ENCODE measurements at places on chromosomes 12 and 14. TPM values are rescaled to one million over a fixed set of nuclear protein-coding genes. Genes with fewer than 3 reads are reported as not detected.

The ADIPOR2 gene
- 23.7 TPM for total RNA-seq

The RNF212B gene
- total RNA-seq: not detected

The BCL11B gene
- 5.4 TPM for total RNA-seq

The C14orf39 gene
- 4.7 TPM for total RNA-seq

The RPL36AL gene
- total RNA-seq: 176 TPM

The CCDC177 gene
- total RNA-seq: 0.28 TPM

The IRAK3 gene
- total RNA-seq: 4.5 TPM

The MED6 gene
- total RNA-seq: 27.4 TPM

The ADSS1 gene
- total RNA-seq: 44.4 TPM

The PRH2 gene
- not detected for total RNA-seq

The SRRM4 gene
- 0.05 TPM for total RNA-seq

The IFNG-AS1 gene
- total RNA-seq: not detected

The LPAR5 gene
- 1.9 TPM for total RNA-seq

The GLIPR1L1 gene
- 1.0 TPM for total RNA-seq

DNA sequence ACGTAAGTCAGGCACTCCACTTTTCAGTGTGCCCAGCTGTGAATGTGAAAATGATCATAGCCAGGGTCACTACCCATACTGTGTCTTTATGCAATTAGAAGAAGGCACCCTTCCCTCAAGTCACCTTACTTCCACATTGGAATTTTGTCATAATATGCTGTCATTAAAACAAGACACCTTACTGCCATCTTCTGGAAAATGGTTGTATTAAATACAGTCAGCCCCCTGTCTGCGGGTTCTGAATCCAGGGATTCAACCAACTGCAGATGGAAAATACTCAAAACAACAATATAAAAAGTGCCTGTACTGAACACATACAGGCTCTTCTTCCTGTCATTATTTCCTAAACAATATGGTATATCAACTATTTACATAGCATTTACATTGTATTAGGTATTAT lies 70.2 kb upstream of the TBX5 start:
- no peaks in the 10 kb centered on the region for H3K4me1 ChIP-seq
- no peak for DNase-seq
- no peak overlapping the region for H3K27ac ChIP-seq
- peaks cover 19% of the 10 kb centered on the region for H3K27me3 ChIP-seq
- no peak overlapping the region for H3K4me3 ChIP-seq

GRCh38 chr14:100651999-100652508 lies 64.8 kb upstream of the BEGAIN start:
- no peak overlapping the region for H3K27ac ChIP-seq
- H3K4me3 ChIP-seq: no peak overlapping the region
- H3K4me1 ChIP-seq: no peaks in the 10 kb centered on the region
- no peaks in the 10 kb centered on the region for H3K36me3 ChIP-seq

DNA sequence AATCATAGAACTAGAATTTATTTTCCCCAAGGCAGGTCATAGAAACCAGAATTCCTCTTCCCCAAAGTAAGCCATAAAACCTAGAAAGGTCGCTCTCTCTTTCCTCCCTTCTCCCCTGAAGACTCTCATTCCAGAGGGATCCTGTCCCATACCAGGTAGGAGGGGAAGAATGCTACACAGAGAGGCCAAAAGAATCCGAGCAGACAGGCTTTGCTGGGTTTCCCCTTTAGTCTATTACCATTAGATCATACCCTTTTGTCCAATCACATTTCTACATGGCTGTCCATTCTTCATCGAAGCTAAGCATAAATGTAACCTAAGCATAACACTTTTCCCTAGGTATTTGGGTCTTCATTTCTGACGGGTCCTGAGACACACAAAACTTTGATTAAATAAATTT lies 204.5 kb downstream of the SPTSSA start:
- no peak overlapping the region for H3K4me3 ChIP-seq
- no peak overlapping the region for H3K27ac ChIP-seq
- H3K27me3 ChIP-seq: no peaks in the 10 kb centered on the region
- no peaks in the 10 kb centered on the region for H3K4me1 ChIP-seq
- H3K36me3 ChIP-seq: no peaks in the 10 kb centered on the region
- DNase-seq: no peak

DNA sequence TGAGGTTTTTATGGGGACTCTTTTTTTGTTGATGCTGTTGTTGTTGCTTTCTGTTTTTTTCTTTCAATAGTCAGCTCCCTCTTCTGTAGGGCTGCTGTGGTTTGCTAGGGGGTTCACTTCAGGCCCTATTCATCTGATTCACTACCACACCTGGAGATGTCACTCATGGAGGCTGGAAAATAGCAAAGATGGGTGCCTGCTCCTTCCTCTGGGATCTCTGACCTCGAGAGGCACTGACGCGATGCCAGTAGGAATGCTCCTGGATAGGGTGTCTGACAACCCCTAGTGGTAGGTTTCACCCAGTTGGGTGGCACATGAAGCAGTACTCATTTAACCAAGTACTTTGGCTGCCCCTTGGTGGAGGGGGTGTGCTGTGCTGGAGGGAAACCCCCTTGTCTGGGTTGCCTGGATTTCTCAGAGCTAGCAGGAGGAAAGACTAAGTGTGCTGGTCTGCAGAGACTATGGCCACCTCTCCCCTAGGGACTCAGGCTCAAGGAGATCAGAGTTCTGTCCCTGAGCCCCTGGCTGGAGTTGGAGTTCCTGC lies 745.5 kb downstream of the TMTC2 start:
- no peak for DNase-seq
- H3K27ac ChIP-seq: no peak overlapping the region
- H3K4me3 ChIP-seq: no peak overlapping the region
- H3K36me3 ChIP-seq: no peaks in the 10 kb centered on the region

- H3K4me1 ChIP-seq: no peaks in the 10 kb centered on the region
- H3K4me3 ChIP-seq: no peak overlapping the region
- no peak overlapping the region for H3K27ac ChIP-seq
- no peaks in the 10 kb centered on the region for H3K36me3 ChIP-seq
These were observed 20.4 kb downstream of the VWF start for GRCh38 chr12:6104027-6104426.

- no peak overlapping the region for H3K4me3 ChIP-seq
- H3K27ac ChIP-seq: no peak overlapping the region
- H3K4me1 ChIP-seq: no peaks in the 10 kb centered on the region
- DNase-seq: peak; percentile 62
- H3K27me3 ChIP-seq: no peaks in the 10 kb centered on the region
- no peaks in the 10 kb centered on the region for H3K36me3 ChIP-seq
These were observed 17.4 kb upstream of the GALNT16 start for GRCh38 chr14:69242311-69243224.

GRCh38 chr14:71143381-71144290 lies 236.4 kb downstream of the PCNX1 start:
- no peak overlapping the region for H3K4me3 ChIP-seq
- no peaks in the 10 kb centered on the region for H3K27me3 ChIP-seq

GRCh38 chr12:100229876-100230275 lies 29.3 kb downstream of the ACTR6 start:
- no peak overlapping the region for H3K4me3 ChIP-seq
- no peaks in the 10 kb centered on the region for H3K36me3 ChIP-seq
- H3K27ac ChIP-seq: peak overlapping the region; percentile 40
- H3K27me3 ChIP-seq: no peaks in the 10 kb centered on the region
- H3K4me1 ChIP-seq: no peaks in the 10 kb centered on the region

- no peaks in the 10 kb centered on the region for H3K4me1 ChIP-seq
- DNase-seq: no peak
- H3K27me3 ChIP-seq: no peaks in the 10 kb centered on the region
- no peaks in the 10 kb centered on the region for H3K36me3 ChIP-seq
- H3K27ac ChIP-seq: no peak overlapping the region
These were observed 11.9 kb downstream of the TGFB3 start for GRCh38 chr14:75969891-75970290.

DNA sequence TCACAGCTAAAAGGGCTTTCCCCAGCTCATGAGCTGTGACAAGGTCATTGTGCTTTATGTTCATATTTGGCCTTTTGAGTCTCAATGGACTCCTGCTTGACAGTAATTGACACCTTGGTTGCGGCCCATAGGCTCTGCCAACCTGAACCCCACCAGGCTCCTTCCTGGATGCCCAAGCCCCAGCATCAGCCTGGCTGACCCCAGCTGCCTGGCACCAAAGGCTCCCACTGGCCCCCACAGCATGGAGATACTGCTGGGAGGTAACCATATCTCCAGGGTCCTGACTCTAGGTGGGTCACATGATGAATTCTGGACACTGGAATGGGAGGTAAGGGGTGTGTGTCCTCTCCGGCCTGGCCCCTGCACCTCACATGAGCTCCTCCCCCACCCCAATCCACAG lies 50.2 kb downstream of the CLMN start:
- no peak overlapping the region for H3K27ac ChIP-seq
- no peaks in the 10 kb centered on the region for H3K36me3 ChIP-seq
- DNase-seq: no peak
- no peaks in the 10 kb centered on the region for H3K4me1 ChIP-seq

DNA sequence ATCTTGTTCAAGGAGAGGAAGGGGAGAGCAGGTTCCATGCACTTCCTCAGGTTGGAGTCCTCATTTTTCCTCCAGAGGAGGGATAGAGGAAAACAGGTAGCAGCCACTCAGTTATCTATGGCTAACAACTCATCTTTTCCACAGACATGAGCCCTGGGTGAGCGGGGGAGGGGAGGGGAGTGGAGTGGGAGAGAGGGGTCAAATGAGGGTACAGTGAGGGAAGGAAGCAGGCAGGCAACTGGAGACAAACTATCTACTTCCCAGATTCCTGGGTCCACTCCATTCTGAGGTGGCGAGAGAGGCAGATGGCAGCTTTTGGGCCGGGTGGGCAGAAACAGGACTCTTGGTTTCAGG lies 2.6 kb upstream of the ZNF385A start:
- DNase-seq: no peak
- no peaks in the 10 kb centered on the region for H3K27me3 ChIP-seq
- H3K36me3 ChIP-seq: no peaks in the 10 kb centered on the region
- H3K4me1 ChIP-seq: peaks cover 8% of the 10 kb centered on the region

GRCh38 chr12:1217191-1217949 lies 226.3 kb downstream of the ERC1 start:
- no peaks in the 10 kb centered on the region for H3K27me3 ChIP-seq
- peaks cover 39% of the 10 kb centered on the region for H3K4me1 ChIP-seq
- peak overlapping the region; percentile 77 for H3K27ac ChIP-seq

GRCh38 chr14:89164168-89165073 lies 252.6 kb downstream of the FOXN3 start:
- DNase-seq: no peak
- H3K4me3 ChIP-seq: no peak overlapping the region
- H3K36me3 ChIP-seq: no peaks in the 10 kb centered on the region
- no peaks in the 10 kb centered on the region for H3K4me1 ChIP-seq

GRCh38 chr12:57720606-57721595 lies 17.6 kb downstream of the AGAP2 start:
- H3K4me3 ChIP-seq: no peak overlapping the region
- no peaks in the 10 kb centered on the region for H3K27me3 ChIP-seq
- H3K36me3 ChIP-seq: peaks cover 11% of the 10 kb centered on the region
- H3K27ac ChIP-seq: no peak overlapping the region
- H3K4me1 ChIP-seq: no peaks in the 10 kb centered on the region

- no peaks in the 10 kb centered on the region for H3K27me3 ChIP-seq
- no peak overlapping the region for H3K4me3 ChIP-seq
- H3K36me3 ChIP-seq: no peaks in the 10 kb centered on the region
- H3K4me1 ChIP-seq: no peaks in the 10 kb centered on the region
- DNase-seq: no peak
These were observed 106.9 kb downstream of the ANO6 start for GRCh38 chr12:45322810-45323209.

- H3K36me3 ChIP-seq: peaks cover 10% of the 10 kb centered on the region
- H3K27me3 ChIP-seq: no peaks in the 10 kb centered on the region
- H3K27ac ChIP-seq: no peak overlapping the region
These were observed 23.3 kb downstream of the RAB35 start for GRCh38 chr12:120093336-120093591.

GRCh38 chr12:56787498-56787897 lies 24.4 kb downstream of the HSD17B6 start:
- H3K4me1 ChIP-seq: no peaks in the 10 kb centered on the region
- no peak overlapping the region for H3K27ac ChIP-seq
- DNase-seq: no peak
- no peaks in the 10 kb centered on the region for H3K27me3 ChIP-seq
- no peak overlapping the region for H3K4me3 ChIP-seq
- no peaks in the 10 kb centered on the region for H3K36me3 ChIP-seq

DNA sequence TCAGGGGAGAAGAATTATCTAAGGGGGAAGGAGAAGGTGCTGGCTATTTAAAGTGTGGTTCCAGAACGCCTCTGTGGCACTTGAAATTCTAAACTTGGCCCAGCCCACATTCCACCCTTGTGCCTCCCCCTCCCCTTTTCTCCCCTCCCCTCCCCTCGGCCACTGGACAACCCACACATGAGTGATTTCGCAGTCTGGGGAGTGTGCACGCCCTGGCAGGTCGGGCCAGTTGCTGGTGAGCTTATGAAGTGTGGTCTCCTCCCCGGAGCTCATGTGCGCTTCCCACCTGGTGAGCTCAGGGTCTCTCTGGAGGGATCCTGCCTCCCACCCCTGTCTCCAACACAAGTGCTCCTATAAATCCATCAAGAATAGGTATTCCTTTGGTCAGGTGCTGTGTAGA lies at the start of gene SLC6A13:
TSS of gene SLC6A13 (minus strand) at position 20 of the 400 bp plus-strand sequence. CDS start 2,784 bp downstream, outside the sequence.
- H3K36me3 ChIP-seq: no peaks in the 10 kb centered on the region
- no peaks in the 10 kb centered on the region for H3K4me1 ChIP-seq
- peaks cover 2% of the 10 kb centered on the region for H3K27me3 ChIP-seq
- DNase-seq: no peak
- no peak within 1 kb of the TSS for H3K4me3 ChIP-seq
- no peak within 1 kb of the TSS for H3K27ac ChIP-seq

GRCh38 chr14:103319422-103319821 lies 14.6 kb upstream of the EIF5 start:
- DNase-seq: no peak
- H3K4me1 ChIP-seq: no peaks in the 10 kb centered on the region
- H3K27ac ChIP-seq: no peak overlapping the region
- no peaks in the 10 kb centered on the region for H3K27me3 ChIP-seq

- DNase-seq: no peak
- no peaks in the 10 kb centered on the region for H3K4me1 ChIP-seq
- no peaks in the 10 kb centered on the region for H3K36me3 ChIP-seq
- H3K27me3 ChIP-seq: no peaks in the 10 kb centered on the region
These were observed 77.7 kb upstream of the TRAF3 start for GRCh38 chr14:102699416-102700110.

DNA sequence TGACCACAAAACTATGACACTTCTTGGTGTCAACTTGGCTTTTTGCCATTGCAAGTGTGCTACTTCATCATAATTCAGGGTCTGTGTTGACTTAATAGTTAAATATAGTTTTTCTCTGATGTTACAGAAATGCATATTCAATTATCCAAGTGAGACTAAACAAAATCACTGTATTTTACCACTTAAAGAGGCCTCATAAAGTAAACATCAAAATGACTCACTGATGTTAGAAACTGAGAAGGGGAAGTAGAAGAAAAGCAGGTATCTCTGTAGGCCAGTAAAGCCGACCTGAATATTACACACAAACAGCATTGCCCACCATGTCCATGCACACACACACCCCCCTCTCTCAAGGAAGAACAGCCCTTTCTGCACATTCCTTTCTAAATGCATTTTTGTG lies 55.4 kb downstream of the RPAP3 start:
- no peak overlapping the region for H3K4me3 ChIP-seq
- no peaks in the 10 kb centered on the region for H3K27me3 ChIP-seq
- no peak for DNase-seq
- peaks cover 2% of the 10 kb centered on the region for H3K4me1 ChIP-seq
- no peak overlapping the region for H3K27ac ChIP-seq
